ENCODE measurements at places on chromosomes 13 and 19. TPM values are rescaled to one million over a fixed set of nuclear protein-coding genes. Genes with fewer than 3 reads are reported as not detected.

DNA sequence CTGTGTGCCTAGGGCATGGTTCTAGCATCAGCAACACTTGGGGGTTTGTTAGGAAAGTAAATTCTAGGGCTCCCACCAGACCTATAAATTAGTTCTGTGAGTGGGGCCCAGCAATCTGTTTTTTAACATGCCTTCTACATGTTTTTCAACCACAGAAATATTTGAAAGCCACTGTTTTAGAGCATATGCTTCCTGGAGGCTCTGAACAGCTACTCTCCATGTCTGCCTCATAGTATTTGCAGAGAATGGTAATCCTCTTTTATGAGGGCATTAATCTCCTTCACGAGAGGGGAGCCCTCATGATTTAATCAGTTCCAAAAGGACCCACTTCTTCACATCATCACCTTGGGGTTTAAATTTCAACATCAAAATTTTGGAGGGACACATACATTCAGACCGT is 6.0 kb downstream of the SPATA13 start:
- DNase-seq: no peak

DNA sequence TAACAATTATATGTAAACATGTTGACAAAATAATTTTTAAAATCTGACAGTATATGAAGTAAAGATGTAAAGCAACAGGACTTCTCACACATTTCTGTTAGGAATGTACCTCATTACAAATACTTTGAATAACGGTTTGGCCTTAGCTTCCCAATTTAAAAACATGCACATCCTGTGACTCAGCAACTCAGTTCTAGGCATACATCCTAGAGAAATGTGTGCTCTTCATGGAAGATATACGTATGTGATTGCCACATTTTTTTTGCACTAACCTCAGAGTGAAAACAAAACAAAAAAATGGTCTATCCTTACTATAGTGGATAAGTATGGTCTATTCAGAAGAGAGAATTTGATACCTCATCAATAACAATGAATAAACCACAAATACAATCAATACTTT is 314.6 kb downstream of the LIG4 start:
- DNase-seq: no peak

The DAND5 gene
- total RNA-seq: 8.3 TPM

DNA sequence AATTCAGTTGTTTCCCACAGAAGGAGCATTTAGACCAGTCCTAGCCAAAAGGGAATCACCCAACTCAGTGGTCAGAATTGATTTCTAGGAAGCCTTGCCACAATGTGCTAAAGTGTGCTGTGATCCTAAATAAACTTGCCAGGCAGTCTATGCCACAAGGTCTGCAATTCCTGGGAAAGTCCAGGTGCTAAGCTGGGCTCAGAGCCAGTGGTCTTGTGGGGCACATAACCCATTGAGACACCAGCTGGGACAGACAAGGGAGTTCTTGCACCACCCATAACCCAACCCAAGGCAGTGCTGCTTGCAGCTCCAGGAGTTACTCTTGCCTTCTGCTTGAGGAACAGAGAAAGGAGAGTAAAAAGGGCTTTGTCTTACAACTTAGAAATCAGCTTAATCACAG is 489.5 kb upstream of the SPRY2 start:
- no peak for DNase-seq

- DNase-seq: no peak
Observed at GRCh38 chr19:15297416-15298224, 34.7 kb downstream of the BRD4 start.

- no peak for DNase-seq
Observed at GRCh38 chr19:19406878-19407632, 1.6 kb downstream of the GATAD2A start.

DNA sequence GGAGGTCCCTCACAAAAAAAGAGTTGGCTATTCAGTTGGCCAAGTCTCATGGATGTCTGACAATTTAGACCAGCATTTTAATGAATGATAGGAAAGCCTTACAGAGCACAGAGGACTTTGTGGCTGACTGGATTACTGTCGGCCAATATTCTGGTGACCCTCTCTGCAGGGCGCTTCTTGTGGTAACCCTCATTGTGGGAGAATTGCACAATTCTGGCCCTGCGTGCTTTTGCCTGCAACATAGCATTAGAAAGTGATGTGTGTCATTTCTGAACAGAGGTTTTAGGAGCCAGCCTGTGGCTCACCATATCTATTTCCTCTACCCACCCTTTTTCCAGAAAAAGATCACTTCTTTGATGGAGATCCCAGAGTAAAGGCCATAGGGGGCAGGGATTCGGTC is 71.4 kb downstream of the EFNB2 start:
- DNase-seq: no peak

The PET100 gene
- total RNA-seq: 175 TPM

All from heart right ventricle (tissue), 16 donors.